ENCODE measurements at places on chromosomes 7 and 10. TPM values are rescaled to one million over a fixed set of nuclear protein-coding genes. Genes with fewer than 3 reads are reported as not detected.

DNA sequence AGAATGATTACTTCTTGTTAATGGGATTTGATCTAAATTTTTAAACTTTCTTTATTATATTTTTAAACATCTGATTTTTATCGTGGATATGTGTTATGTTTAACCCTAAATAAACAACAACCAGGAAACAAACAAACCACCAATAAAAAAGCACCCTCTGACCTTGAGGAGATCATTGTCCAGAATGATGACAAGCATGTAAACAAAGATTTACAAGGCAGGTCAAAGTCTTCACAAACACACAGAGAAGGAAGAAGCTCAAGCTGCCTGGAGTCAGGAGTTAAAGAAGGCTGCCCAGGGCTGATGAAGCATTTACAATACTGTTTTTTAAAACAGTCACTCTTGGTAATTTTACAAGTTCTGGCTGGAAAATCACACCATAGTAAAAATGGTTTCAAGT is 31.0 kb upstream of the EGFR start:
- DNase-seq: no peak

ANKRD26 gene
- 14.0 TPM for total RNA-seq

DNA sequence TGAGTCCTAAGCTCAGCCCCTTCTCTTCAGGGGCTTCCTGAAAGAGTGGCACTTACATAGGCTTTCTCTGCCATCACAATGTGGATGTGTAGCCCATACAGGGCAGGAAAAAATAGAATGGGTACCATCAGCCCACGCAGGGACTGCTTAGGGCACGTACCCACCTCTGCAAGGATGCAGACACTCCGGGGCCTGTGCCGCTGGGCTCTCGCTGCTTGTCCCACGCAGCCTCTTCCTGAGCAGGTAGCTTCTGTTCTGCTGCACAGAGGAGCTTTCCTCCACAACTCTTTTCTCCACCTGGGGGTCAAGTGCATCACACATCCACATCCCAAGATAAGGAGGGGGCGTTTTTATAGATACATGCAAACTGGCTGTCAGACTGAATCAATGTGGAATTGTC is 34.3 kb downstream of the FRMPD2 start:
- no peak for DNase-seq

GRCh38 chr7:158816271-158816670 is 13.0 kb downstream of the ESYT2 start:
- no peak for DNase-seq

CXCL12 gene
- 130 TPM for total RNA-seq

- no peak for DNase-seq
Observed at GRCh38 chr7:14551310-14551709, 351.2 kb downstream of the DGKB start.

CYP26C1 gene
- not detected for total RNA-seq

SYCE1 gene
- total RNA-seq: 0.44 TPM

SLC18A2 gene
- total RNA-seq: 0.05 TPM

GRCh38 chr7:84497873-84498272 is 303.3 kb upstream of the SEMA3A start:
- DNase-seq: no peak

GSTO1 gene
- 189 TPM for total RNA-seq

- DNase-seq: no peak
Observed at GRCh38 chr7:155935726-155936125, 123.5 kb upstream of the SHH start.

DNA sequence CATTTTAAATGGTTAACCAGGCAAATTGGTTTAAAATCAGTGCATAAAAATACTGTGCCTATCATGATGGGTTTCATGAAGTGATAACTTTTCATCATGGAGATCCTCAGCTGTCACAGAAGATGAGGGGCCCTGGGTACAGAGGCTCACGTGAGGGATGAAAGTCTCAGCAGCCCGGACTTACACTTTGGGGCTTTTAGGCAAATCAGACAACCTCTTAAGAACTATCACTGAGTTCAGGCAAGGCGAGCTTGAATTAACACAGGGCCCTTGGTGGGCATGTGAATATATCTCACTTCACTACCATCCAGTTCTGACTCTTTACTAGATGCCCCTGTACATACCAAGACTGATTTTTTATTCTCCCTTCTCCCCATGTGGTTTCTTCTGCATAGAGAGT is 19.6 kb downstream of the IKZF1 start:
- DNase-seq: no peak

DNA sequence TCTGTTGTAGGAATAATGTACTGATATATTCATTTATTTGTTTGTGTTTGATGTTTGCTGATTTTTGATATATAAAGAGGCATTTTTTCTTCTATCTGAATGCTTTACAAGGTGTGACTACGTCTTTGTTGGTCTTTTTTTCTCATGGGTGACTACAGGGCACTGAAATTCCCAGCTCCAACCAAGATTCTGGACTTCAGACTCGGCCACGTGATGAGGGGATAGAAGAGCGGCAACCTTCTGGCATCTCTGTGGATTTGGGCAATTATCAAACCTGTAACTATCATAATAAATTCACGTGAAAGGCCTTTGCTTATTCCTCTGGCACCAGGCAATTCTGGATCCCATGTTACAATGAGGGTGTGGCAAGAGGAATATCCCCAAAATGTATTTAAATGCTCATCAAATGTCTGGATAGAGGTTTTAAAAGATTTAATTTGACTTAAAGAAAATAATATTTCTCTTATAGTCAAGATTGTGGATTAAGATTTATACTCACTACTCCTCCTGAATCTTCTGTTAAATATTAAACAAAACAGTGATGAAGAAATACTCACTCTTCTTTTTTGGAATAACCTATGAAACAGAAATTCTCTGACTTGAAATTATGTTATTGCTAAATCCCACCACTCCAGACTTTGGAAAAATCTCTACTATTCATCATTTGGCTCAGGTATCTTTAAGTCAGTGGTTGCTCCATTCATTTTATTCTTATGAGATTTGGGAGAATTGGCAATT is 276.3 kb downstream of the GPR37 start:
- DNase-seq: no peak

- DNase-seq: no peak
Observed at GRCh38 chr7:55022002-55022985, 3.5 kb downstream of the EGFR start.

- peak; percentile 85 for DNase-seq
Observed at GRCh38 chr10:87861566-87861952, 1.8 kb downstream of the KLLN start.

DDC gene
- not detected for total RNA-seq

DNA sequence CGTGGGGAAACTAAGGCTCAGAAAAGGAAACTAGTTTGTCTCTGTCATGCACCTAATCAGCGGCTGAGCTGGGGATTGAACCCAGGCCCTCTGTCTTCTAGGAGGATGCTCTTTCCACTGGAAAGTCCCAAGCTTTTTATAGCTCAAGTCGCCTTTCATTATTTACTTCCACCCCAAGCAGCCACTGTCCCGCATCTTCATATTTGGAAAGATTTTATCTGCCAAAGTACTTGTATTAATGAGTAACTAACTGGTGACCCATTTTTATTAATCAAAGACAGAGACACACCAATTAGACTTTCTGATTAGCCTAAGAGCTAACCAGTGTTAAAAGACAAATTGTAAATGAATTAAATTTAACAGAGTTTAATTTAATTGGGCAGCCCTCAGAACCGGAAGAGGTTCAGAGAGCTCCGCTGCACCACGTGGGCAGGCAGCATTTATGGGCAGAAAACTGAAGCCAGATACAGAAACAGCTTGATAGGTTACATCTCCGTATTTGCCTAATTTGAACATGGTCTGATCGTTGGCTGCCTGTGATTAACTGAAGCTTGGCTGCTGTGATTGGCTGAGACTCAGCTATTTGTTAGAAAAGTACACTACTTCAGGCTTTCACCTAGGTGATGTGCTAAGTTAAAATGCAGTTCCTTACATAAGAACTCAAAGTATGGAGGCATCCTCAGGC is 78.5 kb upstream of the PDCD4 start:
- no peak for DNase-seq

- no peak for DNase-seq
Observed at GRCh38 chr7:101901661-101902491, 84.5 kb downstream of the CUX1 start.

- no peak for DNase-seq
Observed at GRCh38 chr10:48414778-48415177, 108.3 kb downstream of the MAPK8 start.

OR9A2 gene
- not detected for total RNA-seq

COL28A1 gene
- 1.9 TPM for total RNA-seq

- no peak for DNase-seq
Observed at GRCh38 chr10:26682931-26683330, 14.6 kb upstream of the PDSS1 start.

- DNase-seq: no peak
Observed at GRCh38 chr7:44548893-44549292, 7.8 kb upstream of the NPC1L1 start.
